Sigmoid colon (tissue), 7 donors: ENCODE measurements at places on chromosomes 3 and 15. TPM values are rescaled to one million over a fixed set of nuclear protein-coding genes. Genes with fewer than 3 reads are reported as not detected.
A peak's percentile ranks its signal among the peaks of the same experiment; 100 is the strongest.

- peak; percentile 40 for DNase-seq
Measured at GRCh38 chr15:40046721-40047414, 7.9 kb upstream of the SRP14 start.

DNA sequence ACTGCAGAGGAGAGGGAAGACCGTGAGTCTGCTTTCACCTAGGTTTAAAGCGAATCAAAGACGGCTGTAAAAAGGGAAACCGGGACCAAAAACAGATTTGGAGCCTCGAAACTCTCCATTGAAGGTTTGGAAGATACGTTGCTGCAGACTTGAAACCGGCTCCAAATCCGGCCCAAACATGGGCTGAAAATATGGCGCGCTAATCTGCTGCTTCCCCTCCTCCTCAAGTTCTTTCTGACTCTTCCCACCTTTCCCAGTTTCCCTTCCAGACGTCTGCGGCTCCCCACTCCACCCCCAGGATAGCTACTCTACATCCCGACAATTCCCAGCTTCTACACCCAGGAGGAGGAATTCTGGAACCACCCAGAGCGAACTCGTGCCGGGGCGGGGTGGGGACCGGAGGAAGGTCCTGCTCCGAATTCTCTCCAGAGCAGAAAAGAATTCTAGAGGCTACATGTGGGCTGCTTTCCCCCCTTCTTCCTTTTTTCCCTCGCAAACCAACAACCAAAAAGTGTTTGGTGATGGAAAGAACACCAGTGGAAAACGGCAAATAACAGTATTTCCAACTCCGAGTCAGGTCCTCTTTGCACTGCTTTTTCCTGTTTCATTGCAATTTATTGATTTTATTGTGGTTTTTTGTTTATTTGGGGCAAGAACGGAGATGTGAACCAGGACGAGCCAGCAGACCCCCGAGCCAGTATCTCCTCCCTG, 8.5 kb downstream of the EOMES start:
- no peak for DNase-seq

DNA sequence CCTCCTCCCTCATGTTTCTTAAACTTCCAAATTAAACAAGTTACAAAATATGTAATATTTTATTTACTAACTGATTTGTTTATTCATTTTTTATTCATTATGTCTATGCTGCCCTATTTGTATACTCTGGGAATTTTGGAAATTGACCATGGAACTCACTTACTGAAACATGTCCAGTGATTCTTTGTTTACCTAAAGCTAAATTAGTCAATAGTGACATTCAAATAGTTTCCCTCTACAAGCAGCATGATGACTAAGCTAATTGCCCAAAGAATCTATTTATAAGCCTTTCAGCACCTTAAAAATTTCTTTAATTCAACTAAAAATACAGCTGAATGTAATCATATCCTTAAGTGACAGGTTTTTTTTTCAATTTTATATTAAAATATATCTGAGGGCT, 437.7 kb downstream of the SI start:
- no peak for DNase-seq

DNA sequence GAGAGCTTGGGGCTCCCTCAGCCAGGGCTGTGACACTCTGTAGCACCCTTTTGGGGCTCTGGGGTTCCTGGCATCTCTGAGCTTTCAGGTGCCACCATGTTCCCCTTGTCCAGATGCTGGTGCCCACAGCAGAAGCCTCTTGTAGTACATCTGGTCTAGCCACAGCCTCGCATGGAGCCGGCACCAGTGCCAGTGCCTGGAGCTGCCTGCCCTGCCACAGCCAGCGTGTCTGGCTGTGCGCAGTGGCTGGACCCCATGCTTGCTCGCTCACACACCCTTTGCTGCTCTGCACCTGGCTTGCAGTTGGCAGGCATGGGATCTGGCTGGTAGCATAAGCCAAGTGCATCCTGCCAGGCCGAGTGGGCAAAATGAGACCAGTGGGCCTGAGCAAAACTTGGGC, 744.8 kb upstream of the GBE1 start:
- DNase-seq: no peak

- DNase-seq: no peak
Measured at GRCh38 chr15:81275711-81276392, 48.1 kb downstream of the STARD5 start.

GRCh38 chr15:68767833-68768232, 52.9 kb downstream of the ANP32A start:
- no peak for DNase-seq

- no peak for DNase-seq
Measured at GRCh38 chr15:76674883-76675282, 230.3 kb downstream of the SCAPER start.

DNA sequence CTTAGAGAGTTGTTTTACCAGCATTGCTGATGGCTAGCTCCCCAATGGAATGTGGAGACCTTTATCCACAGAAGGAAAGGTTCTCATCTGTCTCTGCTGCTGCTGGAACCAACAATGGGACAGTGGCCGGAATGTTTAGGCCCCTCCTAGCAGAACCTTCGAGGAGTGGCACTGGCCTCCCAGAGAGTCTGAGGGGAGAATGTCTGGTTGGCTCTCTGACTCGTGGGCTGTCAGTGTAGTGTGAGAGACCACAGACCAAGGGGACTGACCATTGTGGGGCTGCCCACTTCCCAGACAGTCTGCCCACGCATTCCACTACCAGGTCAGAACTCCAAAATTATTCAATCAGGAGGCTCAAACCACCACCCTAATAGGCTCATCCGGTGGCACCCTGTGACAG, 5.1 kb downstream of the RASL12 start:
- DNase-seq: no peak

- DNase-seq: no peak
Measured at GRCh38 chr3:142315083-142315482, 89.7 kb upstream of the GK5 start.

- no peak for DNase-seq
Measured at GRCh38 chr15:96336108-96336595, 5.7 kb downstream of the NR2F2 start.

GRCh38 chr15:94845390-94845716, 614.0 kb downstream of the MCTP2 start:
- DNase-seq: no peak

DNA sequence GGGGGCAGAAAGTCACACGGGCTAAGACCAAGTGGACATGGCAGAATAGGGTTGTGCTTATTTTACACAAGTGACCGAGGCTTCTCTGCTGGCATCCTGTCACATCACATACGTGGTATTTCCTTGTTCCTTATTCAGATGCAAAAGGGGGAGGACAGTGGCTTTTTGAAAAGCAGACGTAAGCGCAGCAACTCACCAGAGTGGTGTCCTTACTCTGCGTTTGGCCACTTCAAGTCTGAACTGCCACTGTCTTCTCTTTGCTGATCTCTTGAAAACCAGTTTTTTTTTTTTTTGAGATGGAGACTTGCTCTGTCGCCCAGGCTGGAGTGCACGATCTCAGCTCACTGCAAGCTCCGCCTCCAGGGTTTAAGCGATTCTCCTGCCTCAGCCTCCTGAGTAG, 113.2 kb downstream of the SOX2 start:
- no peak for DNase-seq

GRCh38 chr3:89360156-89360555, 252.7 kb downstream of the EPHA3 start:
- DNase-seq: no peak

- no peak for DNase-seq
Measured at GRCh38 chr15:55741833-55742497, 987 bp downstream of the PRTG start.

DNA sequence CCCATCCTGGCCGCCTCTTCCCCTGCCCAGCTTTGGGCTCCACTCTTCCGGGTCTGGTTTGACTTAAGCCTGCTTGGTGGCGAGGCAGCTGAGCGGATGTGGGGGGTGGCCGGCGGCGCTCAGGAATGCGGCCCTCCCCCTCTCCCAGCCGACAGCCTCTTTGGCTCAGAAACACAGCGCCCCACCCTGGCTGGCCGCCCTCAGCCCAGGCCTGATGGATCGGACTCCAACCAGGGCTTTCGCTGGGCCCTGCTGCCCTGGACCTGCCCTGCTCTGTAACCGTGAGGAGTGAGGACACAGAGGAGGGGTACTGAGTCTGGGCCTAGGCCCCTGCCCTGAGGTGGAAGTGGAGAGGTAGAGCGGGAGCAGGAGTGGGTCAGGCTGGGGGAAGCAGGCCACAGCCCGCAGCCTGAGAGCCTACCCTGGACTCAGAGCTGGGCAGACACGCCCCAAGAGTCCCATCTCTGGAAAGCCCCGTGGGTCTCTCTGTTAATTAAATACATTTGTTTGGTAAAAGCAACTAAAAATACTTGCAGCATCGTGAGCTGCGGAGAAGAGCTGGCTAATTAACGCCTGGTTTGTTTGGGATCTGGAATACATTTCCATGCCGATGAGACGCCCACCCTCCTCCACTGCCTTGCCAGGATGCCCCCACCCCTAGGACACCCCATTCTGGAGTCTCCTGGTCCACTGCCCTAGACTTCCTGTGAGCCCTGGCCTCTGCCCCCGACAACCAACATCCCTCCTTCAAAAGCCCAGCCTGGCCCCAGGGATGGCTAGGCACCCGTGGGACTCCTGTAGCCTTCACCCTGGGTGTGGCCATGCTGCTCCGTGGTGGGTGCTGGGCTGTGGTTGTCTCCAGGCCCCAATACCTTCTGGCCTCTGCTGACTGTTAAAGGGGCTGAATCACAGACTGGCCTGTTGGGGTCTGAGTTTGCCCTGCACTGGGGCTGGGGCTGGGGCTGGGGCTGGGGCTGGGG, 19.6 kb downstream of the PLXNA1 start:
- peak; percentile 93 for DNase-seq

- no peak for DNase-seq
Measured at GRCh38 chr15:81292523-81293001, 31.4 kb downstream of the STARD5 start.

DNA sequence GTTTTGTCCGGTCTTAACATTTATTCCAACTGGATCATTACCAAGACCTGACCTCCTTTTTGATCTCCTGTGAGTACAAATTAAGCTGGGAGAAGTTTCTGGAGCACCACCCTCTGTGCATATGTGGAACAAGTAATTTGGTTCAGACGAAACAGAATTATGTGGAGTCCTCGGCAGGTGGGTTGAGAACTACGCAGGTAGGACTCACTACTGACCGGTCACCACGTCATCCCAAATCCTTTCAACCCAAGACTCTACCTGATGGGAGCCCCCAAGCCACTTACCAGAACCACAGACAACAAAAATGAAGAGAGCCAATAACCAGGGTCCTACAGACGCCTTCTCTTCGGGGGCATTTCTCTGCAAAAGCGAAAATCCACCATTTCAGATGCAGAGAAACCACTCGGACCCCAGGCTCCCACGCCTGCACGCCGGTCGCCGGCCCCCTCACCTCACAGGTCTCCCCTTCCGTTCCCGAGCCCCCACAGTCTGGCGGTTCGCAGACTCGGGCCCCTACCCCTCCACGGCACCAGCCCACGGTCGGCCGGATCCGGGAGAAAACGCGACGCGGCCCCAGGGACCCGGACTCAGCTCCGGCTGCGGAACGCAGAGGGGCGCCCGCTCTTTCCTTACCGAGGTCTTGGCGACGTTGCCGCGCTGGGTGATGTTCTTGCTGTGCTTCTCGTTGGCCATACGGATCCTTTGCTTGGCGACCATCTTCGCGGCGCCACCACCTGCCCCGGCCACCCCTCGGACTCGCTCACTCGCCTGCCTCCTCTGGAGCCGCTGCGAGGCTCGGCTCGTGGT, 674 bp downstream of the SERP1 start:
- DNase-seq: peak; percentile 81

Gene RAB11A
- 112 TPM for total RNA-seq

Gene GPD1L
- total RNA-seq: 67.8 TPM

Gene ST6GAL1
- 10.0 TPM for total RNA-seq

Gene TTLL13
- total RNA-seq: not detected

Gene SEMA3B
- total RNA-seq: 24.6 TPM

Gene SKOR1
- total RNA-seq: 1.6 TPM

Gene SUCNR1
- not detected for total RNA-seq

Gene CLDN16
- not detected for total RNA-seq

Gene FAM227B
- total RNA-seq: 11.8 TPM
